Activated CD4-positive, alpha-beta T cell treated with anti-CD3 and anti-CD28 coated beads for 36 hours (primary cell): ENCODE measurements at places on chromosomes 7 and 10. TPM values are rescaled to one million over a fixed set of nuclear protein-coding genes. Genes with fewer than 3 reads are reported as not detected.
A peak's percentile ranks its signal among the peaks of the same experiment; 100 is the strongest.

DNA sequence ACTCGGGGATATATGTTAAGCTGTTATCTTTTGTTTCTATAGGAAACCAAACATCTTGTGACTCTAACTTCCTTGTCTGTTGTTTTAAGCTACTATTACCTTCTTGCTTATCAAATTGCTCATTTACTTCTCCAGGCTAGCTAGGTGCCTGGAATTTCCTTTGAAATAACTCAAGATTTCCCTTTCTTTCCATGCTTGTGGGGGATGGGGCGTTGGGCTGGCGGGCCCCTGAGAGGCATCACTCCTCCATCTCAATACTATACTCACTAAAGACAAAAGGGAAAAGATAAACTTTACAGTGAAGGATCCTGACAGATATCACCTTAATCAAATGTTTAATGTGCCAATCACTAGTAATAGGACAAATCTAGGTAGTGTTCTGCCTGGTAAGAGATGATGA lies 34.7 kb upstream of the MYO3A start:
- H3K4me3 ChIP-seq: no peak overlapping the region
- no peaks in the 10 kb centered on the region for H3K4me1 ChIP-seq
- no peak for DNase-seq

- DNase-seq: no peak
- H3K27ac ChIP-seq: no peak overlapping the region
- no peaks in the 10 kb centered on the region for H3K4me1 ChIP-seq
- no peak overlapping the region for H3K4me3 ChIP-seq
- H3K27me3 ChIP-seq: peaks cover 8% of the 10 kb centered on the region
Measured at GRCh38 chr7:49894543-49894942, 121.1 kb downstream of the VWC2 start.

DNA sequence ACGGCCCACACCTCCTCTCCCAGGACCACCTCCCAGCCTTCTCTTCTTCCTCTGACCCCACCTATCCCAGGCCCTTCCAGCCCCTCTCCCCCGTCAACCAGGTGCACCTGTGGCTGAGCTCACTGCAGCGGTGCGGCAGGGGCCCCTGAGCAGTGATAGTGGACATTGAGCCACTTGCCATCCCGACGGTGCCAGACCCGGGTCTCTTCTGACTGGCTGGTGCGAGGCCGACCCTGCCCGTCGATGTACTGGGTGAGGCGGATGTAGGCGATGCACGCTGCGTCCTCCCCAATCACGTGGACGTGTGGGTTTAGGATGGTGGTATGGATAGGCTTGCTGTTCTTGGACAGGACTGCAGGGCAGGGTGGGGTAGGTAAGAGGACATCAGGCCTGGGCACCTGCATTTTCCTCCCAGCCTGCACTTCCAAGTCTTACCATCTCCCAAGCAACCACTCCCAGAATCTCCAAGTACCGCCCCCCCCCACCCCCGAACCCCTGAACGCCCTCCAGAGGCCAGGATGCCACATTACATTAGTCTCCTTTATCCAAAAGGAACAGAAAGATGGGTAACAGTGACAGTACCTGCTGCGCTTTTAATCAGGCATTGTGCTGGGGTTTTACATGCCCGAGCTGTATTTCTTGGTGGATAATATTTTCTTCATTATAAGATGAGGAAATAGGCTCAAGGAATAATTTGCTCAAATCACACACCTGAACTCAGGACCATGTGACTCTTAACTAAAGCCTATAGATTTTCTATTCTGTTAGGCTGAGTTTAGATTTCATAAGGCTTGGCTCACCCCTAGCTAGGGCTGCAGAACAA lies 3.7 kb upstream of the NDST2 start:
- no peak overlapping the region for H3K4me3 ChIP-seq
- peaks cover 4% of the 10 kb centered on the region for H3K4me1 ChIP-seq
- H3K36me3 ChIP-seq: peaks cover 7% of the 10 kb centered on the region
- peak; percentile 40 for DNase-seq
- H3K27me3 ChIP-seq: no peaks in the 10 kb centered on the region

DNA sequence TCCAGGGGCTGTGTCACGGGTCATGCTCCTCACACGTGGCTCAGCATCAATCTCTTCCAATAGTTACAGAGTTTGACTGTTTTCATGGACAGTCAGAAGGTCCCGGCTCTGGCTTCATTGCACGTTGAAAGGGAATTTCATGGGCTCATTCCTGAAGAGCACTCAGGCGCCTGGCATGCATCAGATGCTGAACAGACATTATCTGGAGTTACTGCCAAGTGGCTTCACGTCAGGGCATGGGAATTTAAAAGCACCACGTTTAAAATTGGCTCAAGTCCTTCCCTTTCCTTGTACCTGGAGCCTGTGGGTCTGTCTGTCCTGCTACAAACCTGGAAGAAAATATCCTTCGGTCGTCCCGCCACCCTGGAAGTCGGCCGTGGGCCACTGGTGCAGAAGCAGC lies 50.4 kb downstream of the CFAP46 start:
- H3K4me3 ChIP-seq: no peak overlapping the region
- peaks cover 16% of the 10 kb centered on the region for H3K27me3 ChIP-seq
- no peak overlapping the region for H3K27ac ChIP-seq
- H3K4me1 ChIP-seq: no peaks in the 10 kb centered on the region
- no peak for DNase-seq
- no peaks in the 10 kb centered on the region for H3K36me3 ChIP-seq

DNA sequence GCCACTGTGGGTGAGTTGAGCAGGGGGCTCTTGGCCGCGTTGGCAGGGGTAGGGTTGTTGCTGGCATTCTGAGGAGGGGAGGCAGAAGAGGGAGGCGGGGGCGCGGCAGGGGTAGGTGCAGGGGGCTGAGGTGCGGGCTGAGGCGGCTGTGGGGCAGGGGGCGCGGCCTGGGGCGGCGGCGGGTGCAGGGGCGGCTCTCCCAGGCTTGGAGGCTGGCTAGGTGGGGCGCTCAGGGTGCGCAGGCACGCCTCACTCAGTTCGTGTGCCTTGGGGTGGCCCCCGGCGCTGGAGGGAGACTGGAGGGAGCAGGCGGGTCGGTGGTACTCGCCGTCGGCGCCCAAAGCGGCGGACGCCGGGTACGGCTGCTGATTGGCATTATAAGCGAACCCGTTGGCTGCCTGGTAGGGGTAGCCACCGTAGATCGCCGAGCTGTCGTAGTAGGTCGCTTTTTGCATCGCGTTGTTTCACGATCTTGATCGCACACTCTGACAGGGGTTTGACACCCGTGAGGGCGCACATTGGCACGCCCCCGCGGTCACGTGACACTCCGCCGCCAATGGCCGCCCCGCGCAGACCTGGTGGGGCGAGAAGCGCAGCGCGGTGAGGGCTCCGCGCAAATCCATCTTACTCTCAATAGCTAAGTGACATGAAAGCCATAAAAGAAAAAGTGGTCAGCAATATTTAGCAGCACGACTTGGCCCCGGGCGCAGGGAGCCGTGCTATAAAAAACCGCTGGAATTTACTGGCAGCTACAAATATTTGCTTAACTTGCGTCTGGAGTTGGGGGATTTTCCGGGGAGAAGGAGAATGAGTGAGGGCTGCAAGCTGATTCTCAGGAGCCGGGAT lies 7.9 kb upstream of the HOXA2 start:
- peaks cover 18% of the 10 kb centered on the region for H3K27me3 ChIP-seq
- DNase-seq: no peak
- H3K27ac ChIP-seq: no peak overlapping the region
- no peaks in the 10 kb centered on the region for H3K4me1 ChIP-seq

DNA sequence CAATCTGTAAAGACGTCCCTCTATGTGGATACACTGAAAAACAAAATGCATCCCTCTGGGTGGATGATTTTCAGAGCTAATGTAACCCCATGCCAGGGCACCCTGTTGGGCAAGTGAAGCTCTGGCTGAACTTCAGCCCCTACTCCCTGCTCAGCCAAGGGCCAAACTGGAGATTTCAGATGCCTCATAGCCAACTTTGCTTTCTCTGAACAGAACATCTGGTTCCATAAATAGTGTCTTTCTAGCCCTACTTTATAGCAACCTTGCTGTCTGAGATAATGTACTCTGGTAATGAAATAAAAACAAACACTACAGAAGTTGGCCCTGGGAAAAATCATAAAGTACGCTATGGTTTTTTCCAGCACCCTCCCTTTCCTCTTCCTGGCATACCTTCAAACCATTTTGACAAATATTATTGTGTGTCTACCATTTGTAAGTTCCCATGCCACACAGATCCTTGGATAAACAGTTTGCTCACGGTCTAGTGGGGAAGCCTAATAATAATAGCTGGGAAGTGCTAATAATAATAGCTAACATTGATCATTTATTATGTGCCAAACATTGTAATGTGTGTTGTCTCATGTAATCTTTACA lies 3.4 kb downstream of the ENTPD1 start:
- DNase-seq: no peak
- H3K4me3 ChIP-seq: no peak overlapping the region

GRCh38 chr7:118755067-118755625 lies 530.6 kb downstream of the ANKRD7 start:
- H3K27ac ChIP-seq: no peak overlapping the region
- H3K27me3 ChIP-seq: no peaks in the 10 kb centered on the region
- DNase-seq: no peak

DNA sequence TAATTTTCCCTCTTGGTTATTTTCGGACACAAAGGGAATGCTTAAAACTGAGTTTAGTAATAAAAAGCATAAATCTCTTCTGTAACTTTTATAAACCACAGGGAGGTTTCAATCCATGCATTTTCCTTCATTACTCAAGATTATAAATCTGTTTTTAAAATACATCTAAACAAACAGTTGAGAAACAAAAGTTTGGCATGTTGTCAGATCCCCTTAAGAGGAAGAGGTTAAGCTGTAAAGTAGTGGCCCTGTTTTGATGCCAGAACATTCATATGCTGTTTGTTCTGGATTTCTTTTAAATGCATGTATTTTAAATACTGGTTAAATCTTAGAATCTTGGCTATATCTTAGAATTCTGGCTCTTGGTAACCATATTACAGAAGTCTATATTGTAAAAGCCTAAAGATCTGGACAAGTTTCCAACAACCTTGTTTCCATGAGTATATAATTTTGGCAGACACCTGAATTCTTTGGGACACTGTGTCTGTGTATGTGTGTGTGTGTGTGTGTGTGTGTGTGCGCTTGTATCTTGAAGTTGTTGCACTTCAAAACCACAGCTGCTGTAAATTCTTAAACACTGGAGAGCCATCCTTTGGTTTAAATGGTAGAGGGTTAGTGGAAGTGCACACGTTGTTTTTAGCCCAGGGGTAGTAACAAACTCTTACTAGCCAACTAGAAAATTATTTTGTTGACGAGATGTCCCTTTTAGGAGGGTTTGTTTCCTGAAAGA lies 6.8 kb upstream of the SEMA4G start:
- no peak overlapping the region for H3K27ac ChIP-seq
- H3K4me1 ChIP-seq: no peaks in the 10 kb centered on the region
- no peaks in the 10 kb centered on the region for H3K27me3 ChIP-seq
- no peak overlapping the region for H3K4me3 ChIP-seq
- no peak for DNase-seq
- H3K36me3 ChIP-seq: peaks cover 30% of the 10 kb centered on the region

DNA sequence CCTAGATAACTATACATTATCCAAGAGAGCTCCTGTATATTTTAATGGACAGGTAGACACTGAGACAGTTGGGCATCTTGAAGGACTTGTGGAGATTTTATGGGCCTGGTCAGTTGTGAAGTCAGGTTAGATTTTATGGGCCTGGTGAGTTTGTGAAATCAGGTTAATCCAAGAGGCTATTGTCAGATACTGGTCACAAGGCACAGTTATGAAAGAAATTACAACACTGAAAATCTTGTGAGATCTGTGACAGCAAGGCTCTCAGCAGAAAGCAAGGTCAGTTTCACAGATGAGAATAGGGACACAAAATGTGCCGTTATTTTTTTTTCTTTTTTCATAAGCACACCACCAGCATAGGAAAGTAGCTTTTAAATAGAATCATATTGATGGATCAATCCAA lies 167.6 kb downstream of the VTI1A start:
- H3K4me1 ChIP-seq: no peaks in the 10 kb centered on the region
- no peak overlapping the region for H3K27ac ChIP-seq
- peaks cover 24% of the 10 kb centered on the region for H3K36me3 ChIP-seq
- no peak overlapping the region for H3K4me3 ChIP-seq
- no peaks in the 10 kb centered on the region for H3K27me3 ChIP-seq
- DNase-seq: no peak

DNA sequence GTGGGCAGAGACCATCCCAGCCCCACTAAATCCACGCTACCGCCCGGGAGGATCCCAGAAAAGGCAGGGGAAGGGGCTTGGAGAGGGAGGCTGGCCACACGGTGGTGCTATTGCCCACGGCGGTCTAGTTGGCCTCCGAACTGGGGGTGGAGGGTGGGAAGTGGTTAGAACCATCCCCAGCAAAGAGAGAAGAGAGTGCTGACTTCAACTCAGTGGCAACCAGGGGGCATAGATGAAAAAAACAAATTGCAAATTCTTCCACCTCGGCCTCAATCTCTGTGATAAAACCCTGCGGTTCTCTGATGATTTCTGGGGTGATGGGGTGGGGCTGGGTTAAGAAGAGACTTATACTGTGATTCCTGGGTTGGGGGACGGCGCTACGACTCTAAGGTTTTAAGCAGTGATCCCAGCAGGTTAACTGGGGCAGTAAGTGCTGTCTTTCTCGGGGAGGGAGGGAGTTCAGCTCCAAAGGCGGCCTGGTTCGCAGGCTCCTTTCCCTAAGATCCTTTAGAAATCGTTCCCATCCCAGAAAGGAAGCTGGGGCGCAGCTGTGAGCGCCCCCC lies 154.5 kb upstream of the LYZL2 start:
- H3K36me3 ChIP-seq: no peaks in the 10 kb centered on the region
- H3K4me1 ChIP-seq: peaks cover 20% of the 10 kb centered on the region
- H3K27ac ChIP-seq: peak overlapping the region; percentile 21
- peak; percentile 90 for DNase-seq
- H3K4me3 ChIP-seq: peak overlapping the region; percentile 66

GRCh38 chr7:67781841-67782240 lies 785.2 kb downstream of the TYW1 start:
- no peak overlapping the region for H3K27ac ChIP-seq
- H3K4me1 ChIP-seq: no peaks in the 10 kb centered on the region

DNA sequence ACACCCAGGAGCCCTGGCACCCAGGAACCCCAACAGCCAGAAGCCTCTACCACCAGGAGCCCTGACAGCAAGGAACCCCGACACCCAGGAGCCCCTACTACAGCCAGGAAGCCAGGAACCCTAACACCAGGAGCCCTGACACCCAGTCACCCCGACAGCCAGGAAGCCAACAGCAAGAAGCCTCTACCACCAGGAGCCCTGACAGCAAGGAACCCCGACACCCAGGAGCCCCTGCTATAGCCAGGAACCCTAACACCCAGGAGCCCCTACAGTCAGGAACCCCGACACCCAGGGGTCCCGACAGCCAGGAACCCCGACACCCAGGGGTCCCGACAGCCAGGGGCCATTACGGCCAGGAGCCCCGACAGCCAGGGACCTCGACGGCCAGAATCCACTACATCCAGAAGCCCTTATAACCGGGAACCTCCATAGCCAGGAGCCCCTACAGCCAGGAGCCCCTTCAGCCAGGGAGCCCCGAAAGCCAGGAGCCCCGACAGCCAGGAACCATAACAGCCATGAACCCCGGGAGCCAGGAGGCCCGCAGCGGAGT lies 440 bp upstream of the GLRX3 start:
- peaks cover 5% of the 10 kb centered on the region for H3K27me3 ChIP-seq
- peak overlapping the region; percentile 47 for H3K27ac ChIP-seq

The CALML3 gene
- total RNA-seq: not detected

The TSPAN15 gene
- 0.91 TPM for total RNA-seq

The ERLIN1 gene
- 15.2 TPM for total RNA-seq

The ARHGAP12 gene
- 6.4 TPM for total RNA-seq

The SHH gene
- total RNA-seq: not detected

The COPG2 gene
- total RNA-seq: 23.5 TPM

The OPN4 gene
- total RNA-seq: not detected

The COX19 gene
- 11.3 TPM for total RNA-seq

The URGCP gene
- total RNA-seq: 23.0 TPM
